ENCODE measurements at places on chromosomes 6 and 20.

DNA sequence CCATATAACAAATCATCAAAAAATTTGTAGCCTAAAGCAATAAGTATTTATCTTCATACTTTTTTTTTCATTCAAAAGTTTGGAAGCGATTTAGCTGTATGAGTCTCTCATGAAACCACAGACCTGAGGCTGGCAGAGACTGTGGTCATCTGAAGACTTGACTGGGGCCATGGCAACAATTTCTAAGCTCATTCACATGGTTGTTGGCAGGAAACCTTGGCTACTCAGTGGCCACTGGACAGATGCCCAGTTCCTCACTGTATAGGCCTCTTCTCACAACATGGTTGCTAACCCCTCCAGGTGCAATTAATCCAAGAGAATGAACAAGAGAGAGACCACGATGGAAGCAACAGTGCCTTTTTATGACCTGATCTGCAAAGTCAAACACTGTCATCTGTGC lies 235.9 kb downstream of the BTBD3 start:
- no peak for DNase-seq

DNA sequence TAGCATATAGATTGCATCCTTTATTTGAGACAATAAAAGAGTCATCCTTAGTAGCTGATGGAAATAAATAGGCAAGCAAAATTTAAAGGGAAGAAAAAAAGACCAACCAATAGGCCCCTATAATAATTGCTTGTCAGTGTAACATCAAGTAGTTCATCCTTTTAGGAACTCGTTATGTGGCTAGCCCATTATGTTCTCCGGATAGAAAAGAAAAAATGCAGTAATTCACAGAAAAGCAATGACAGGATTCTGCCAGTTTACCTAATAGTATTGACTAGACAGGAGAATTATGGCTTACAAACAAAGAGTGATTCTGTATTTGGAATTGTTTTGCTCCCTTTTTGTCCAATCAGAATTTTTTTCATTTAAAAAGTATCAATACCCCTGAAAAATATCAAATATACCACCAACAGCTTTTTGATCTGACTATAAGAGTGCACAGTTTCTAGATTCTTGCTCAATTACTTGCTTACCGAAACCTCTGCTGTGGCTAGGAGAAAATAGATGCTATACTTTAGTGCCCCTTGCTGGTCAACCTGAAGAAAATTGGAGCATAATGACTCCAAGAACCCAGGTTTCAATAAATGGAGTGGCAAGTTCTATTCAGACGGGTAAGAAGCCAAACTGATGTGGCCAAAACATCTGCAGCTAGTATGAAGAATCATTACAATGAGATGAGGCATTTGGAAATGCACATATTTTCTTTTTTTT lies 91.5 kb upstream of the SASH1 start:
- DNase-seq = no peak

DNA sequence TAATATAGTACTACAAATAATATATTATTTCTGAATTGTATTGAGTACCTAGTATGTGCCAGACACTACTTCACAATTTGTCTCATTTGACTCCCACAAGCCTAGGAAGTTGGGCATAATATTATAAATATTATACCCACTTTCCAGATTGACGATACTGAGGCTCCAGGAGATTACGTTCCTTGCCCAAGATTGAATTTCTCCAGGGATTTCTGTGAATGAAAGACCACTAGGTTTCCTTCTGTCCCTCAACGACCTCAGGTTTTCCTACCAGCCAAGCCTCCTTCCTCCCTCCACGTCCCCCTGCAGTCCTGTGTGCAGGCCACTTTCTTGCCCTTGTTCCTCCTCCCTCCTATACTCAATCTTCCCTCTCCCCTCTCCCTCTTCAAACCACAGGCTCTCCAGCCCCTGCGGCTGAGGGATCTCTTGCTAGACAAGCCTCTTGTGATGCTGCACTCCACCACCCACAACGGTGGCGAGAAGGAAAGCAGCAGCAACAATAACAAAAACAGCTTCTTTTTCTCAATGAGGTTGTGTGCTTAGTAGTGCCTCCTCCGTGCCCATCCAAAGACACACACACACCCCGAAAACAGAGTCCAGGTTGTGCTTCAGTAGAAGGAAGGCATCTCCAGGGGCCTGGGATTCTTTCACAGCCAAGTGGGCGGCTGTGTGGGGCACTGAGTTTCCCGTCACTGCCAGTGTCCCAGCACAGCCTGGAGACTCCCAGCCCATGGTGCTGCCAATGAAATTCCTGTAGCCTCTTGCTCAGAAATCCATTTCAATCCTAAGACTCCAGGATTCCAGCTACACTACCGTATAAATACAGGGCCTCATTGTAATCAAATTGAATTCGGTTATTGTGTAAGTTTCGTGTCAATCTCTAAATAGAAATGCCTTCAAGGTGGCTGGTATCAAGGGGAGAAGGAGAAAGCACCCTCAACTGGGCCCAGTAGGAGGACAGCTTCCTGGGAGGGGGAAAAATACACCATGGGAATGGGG lies 94.4 kb downstream of the NCR2 start:
- no peak for DNase-seq

- DNase-seq = peak; percentile 69
Observed at GRCh38 chr6:138692978-138693909, 80.3 kb upstream of the CCDC28A start.

GRCh38 chr20:4956200-4956810 lies 45.0 kb downstream of the SLC23A2 start:
- DNase-seq = no peak

DNA sequence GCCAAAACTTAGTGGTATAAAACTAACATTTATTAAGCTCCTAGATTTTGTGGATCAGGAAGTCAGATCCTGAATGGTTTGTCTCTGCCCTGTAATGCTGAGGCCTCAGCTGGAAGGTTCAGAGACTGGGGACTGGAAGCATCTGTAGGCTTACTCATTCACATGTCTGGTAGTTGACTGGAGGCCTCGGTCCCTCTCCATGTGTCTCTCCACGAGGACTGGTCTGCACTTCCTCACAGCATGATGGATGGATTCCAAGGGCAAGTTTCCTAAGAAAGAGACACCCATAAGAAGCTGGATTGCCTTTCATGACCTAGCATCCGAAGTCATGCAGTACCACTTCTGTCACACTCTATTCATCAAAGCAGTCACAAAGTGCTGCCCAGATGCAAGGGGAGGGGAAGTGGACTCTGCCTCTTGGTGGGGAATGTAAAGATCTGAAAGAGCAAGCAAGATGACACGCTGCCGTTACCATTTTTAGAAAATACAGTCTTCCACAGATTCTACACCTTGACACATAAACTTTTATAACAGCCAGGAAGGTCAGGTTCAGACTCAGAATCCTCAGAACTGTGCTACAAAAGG lies 17.2 kb upstream of the MDGA1 start:
- no peak for DNase-seq

GRCh38 chr20:50692552-50692933 lies 1.2 kb upstream of the RIPOR3 start:
- no peak for DNase-seq

DNA sequence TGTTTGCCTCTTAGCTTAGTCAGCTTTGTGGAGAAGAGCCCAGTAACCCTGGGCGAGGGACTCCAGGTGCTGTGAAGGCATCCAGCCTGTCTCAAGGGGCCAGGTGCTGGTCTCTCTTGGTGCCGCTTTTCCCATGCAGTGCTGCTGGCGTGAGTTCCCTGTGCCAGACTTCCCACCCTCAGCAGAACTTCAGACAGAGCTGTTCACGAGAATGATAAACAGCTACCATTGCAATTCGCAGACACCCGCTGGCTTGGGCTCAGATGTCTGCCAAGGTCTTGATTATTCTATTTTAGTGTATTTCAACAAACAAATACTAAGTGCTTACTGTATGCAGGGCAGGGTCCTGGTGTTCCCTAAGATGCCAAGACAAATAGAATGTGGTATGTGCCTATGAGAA lies 57.7 kb downstream of the RNF217 start:
- DNase-seq = no peak

- DNase-seq = no peak
Observed at GRCh38 chr20:58313396-58313795, 3.9 kb downstream of the RAB22A start.

DNA sequence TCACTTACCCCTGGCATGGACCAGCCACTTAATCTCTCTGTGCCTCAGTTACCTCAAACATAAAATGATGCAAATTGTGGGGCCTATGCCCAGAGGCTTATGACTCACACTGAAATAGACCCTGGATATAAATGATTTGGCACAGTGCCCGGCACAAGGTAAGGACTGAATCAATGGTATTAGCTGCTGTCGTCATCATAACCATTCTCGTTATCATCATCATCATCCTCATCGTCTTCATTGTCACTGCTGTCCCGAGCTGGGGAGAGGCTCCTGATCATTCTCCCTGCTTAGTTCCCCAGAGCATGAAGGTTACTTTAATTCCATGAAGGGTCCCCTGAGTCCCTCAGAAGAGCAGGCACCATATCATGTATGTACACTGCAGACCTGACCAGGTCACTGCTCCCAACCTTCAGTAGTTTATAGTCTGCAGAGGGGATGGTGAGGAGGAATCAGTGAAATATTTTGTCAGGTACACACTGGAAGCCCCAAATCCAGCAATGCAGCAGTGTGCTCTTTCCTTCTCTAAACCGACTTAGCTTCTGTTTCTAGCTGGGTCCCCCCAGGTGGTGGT lies 149.3 kb downstream of the TAF4 start:
- no peak for DNase-seq

GRCh38 chr6:126738146-126738545 lies 380.3 kb upstream of the RSPO3 start:
- DNase-seq = no peak

DNA sequence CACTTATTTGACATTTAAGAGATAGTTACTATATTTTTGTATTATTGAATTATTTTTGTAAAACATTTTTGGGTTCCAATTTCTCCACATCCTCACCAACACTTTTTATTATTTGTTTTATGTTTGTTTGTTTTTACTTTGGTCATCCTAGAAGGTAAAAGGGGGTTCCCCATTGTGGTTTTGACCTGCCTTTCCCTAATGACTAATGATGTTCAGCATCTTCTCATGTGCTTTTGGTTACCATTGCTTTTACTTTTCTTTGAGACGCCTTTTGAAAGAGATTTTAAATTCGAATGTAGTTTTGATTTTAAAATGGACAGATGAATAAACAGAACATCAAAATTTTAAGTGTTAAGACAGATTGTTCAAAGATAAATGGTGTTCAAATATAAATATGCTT lies 46.9 kb downstream of the AK9 start:
- DNase-seq = no peak

DNA sequence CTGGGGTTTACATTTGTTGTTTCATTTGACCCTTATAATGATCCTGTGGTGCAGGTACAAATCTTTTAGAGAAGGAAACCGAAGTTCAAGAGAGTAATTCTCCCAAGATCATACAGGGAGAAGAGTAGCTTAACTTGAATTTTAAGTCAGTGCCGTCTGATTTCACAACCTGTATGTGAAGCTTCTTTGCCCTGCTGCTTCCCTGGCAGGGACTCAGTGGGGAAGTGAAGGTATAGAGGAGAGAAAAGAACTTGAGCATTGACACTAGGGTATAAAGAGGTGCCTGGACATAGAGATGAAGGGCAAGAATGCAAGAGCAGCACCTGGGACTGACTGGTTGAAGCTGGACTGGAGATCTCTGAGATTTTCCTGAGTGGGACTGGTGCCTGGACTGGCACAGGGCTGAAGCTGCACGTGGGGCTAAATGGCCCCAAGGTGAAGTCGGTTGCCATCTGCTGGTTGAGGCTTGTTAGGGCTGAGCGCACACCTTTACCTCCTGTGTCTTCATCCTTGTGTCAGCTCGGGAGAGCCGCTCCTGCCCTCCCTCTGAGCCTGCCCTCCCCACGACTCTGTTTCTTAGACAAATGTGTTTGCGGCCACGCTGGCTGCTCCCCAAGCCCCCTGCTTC lies 41.8 kb downstream of the FARS2 start:
- DNase-seq = peak; percentile 85

DNA sequence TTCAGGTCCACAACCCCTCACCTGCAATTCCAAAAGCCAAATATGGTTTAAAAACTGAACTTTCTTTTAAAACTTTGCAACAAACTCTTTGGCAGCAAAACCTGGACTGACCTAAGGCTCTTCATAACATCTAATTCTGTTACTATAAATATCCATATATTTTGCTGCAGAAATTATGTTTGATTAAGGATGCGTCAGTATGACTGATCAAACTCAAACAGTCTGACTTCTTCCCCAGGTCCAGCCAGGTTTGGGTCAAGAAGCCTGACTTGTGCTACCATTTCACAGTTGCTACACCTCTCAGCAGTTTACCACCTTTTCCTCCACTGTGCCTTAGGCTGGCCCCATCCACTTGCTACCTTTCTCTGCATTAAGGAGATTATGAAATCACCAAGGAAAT lies 127.0 kb upstream of the DUSP22 start:
- no peak for DNase-seq

GRCh38 chr6:140567466-140567865 lies 1193.0 kb upstream of the CITED2 start:
- DNase-seq = no peak

- no peak for DNase-seq
Observed at GRCh38 chr6:98452685-98453084, 381.7 kb upstream of the POU3F2 start.

- no peak for DNase-seq
Observed at GRCh38 chr6:95231416-95231815, 345.9 kb upstream of the MANEA start.

GRCh38 chr6:39366931-39367618 lies 44.6 kb upstream of the KCNK16 start:
- no peak for DNase-seq

- peak; percentile 87 for DNase-seq
Observed at GRCh38 chr6:2749969-2750600, 637 bp downstream of the MYLK4 start.

DNA sequence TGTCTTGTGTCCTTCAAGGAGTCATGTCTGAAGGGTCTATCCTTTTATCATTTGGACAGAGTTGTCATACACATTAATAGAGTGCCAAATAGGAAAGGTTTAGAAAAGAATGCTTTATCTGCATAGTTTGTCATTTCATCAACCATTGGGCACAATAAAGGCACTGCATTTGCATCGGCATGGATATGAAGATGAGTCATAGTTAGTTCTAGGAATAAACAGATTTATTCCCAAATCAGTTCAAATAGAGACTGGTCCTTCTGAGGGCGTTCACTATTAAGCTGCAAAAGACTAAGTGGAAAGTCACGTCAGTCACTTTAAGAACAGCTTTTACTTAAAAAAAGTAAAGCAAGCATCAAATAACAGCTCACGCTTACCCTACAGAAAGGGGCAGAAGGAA lies 90.8 kb downstream of the CDS2 start:
- no peak for DNase-seq

GRCh38 chr20:46347841-46348803 lies 39.8 kb upstream of the CDH22 start:
- no peak for DNase-seq

All from activated effector memory CD4-positive, alpha-beta T cell treated with anti-CD3 and anti-CD28 coated beads, Interleukin-2, amount 50 U/mL, for 16 hours (primary cell).